ENCODE measurements at places on chromosomes 4 and X.

- DNase-seq, result no peak
Observed at GRCh38 chr4:95272036-95272435, 276.7 kb downstream of the UNC5C start.

DNA sequence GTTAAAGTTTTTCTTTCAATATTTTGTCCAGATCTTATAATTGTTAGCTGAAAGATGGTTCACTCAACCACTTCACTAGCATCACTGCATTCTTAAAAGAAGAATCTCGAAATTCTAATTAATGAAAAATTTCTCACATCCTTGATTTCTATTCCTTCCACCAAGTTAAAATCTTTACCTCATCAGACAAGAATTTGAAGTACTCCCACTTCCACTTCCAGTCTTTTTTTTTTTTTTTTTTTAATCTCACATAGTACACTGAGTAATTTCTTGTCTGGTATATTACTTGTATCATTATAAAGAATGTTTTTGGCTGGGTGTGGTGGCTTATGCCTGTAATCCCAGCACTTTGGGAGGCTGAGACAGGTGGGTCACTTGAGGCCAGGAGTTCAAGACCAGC lies 73.2 kb downstream of the FBXW7 start:
- no peak for DNase-seq

DNA sequence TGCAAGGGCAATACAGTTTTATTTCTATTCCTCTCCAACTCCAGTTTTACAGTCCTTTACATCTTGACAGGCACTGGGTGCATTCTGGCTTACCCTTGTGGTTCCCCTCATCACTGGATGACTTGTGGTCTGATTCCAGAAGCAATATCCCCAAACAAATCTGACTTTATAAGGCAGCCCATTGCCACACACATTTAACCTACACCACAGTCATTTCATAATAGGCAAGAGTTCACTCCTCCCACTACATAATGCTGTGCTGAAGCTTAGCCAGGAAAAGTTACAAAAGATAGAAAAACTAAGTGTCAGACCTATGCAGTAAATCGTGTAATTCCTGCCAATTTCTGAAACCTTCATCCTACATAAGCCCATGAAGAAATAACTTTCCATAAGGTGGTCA lies 82.9 kb upstream of the MID1IP1 start:
- no peak for DNase-seq

- no peak for DNase-seq
Observed at GRCh38 chr4:163610648-163611047, 116.2 kb downstream of the TMA16 start.

DNA sequence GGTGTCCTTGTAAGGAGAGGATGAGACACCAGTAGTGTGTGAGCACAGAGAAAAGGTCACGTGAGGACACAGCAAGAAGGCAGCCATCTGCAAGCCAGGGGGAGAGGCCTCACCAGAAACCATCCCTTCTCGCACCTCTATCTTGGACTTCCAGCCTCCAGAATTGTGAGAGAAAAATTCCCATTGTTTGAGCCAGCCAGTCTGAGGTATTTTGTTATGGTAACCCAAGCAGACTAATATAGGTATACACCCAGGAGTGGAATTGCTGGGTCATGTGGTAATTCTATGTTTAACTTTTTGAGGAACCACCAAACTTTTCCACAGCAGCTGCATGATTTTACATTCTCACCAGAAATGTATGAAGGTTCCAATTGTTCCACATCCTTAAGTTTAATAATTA lies 25.6 kb downstream of the ZDHHC9 start:
- no peak for DNase-seq

- no peak for DNase-seq
Observed at GRCh38 chr4:123244137-123244536, 152.5 kb upstream of the SPRY1 start.

GRCh38 chrX:15418707-15419181 lies 34.5 kb upstream of the VEGFD start:
- DNase-seq, result no peak

DNA sequence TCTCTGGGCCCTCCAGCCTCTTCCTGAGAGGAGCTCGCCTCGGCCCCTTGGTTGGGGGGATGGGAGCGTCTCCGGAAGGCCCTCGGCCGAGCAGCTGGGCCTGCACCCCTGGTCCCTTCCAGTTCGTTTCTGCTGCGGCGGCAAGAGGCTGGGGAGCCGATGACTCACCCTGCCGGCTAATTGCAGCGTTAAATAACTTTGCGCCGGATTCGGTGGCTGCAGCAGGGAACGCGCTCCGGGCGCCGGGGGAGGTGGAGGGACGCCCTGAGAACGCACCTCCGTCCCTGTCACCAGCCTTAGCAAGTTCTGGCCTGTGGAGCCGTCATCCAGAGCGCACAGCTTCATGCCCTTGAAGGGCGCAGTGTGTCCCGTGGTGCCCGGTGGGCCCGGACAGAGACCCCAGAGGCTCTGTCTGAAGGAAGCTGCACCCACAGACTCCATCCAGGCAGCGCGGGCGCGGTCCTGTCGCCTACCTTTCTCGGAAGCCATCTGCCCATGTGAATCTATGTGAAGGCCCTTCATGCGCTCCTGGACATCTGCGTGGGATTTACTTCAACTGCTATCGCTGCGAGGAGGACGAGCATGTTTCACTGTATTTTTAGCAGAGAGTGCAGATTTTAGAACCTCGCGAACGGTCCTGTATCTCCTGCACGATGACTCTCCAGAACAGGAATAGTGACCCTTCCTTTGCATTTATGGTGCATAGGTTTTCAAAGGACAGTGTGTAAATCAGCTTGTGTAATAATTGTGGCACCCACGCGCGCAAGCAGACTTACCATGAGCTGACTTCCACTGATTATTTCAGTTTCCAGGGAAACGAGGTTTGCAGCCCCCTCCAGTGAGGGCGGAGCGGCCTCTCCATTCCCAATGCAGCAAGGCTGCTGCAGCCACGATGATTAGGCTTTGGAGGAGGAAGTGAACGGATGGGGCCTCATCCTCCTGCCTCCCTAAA lies 1.7 kb upstream of the TMEM271 start:
- DNase-seq, result no peak

DNA sequence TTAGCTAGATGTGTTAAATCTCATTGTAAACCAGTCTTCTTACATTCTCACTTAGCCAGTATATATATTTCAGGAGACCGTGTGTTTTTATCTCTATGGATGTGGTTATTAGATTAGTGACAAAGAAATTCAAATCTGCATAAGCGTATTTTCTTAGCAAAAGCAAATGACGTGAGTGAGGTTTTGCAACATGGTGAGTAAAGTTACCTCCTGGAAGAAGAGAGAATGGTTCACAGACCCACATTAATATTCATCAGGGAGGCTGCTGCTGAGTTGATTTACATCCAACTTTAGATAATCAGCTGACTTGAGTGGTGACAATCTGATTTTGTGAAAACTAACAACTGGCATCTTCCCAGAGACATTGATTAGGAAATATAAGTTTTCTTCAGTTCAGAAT lies 589.9 kb upstream of the GALNT7 start:
- DNase-seq, result no peak

GRCh38 chr4:93841803-93842345 lies 13.3 kb downstream of the ATOH1 start:
- DNase-seq, result no peak

DNA sequence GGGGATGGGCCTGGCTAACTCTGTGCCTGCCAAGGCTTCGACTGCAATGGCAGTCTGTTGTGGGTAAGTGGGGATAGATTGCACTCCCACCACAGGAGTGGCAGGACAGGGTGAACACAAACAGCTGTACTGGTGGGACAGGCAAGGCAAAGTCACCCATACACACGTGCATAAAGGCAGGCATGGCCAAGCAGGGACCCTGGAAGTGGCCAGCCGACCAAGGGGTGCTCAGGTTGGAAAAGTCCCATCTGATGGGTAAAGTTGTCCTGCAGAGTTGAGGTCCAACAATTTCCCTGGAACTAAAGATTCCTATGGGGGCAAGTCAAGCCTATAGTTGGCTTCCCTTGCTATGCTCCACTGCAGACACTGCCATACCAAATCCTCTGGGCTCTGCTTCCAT lies 1961.9 kb upstream of the ADGRL3 start:
- no peak for DNase-seq

- no peak for DNase-seq
Observed at GRCh38 chr4:8558080-8558960, 21.9 kb upstream of the GPR78 start.

GRCh38 chr4:29908276-29908675 lies 811.9 kb upstream of the PCDH7 start:
- no peak for DNase-seq

- DNase-seq, result no peak
Observed at GRCh38 chr4:132866616-132867015, 282.5 kb upstream of the PCDH10 start.

DNA sequence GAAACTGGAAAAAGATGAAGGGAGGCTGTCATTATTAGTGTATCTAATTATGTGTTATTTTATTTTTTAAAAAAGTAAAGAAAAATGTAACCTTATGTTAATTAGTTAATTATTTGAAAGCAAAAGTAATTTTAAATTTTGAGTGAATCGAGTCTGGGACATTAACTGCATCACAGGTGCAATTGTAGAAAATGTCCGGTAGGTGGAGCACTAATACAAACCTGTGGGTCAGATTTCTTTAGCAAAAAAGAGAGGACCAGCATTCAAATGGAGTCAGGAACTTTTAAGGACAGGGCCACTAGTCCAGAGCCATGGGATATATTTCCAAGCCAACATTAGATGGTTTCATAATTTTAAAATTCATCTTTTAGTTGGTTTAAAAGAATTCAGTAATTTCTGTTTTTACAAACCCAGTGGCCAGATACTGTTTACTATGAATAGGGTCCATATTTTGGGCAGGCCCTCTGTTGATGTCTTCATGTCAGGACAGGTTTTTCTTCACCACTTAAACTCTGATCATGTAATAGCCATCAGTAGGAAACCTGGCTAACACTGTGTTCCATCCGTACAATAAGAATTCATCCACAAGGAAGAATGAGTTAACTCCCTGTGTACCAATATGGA lies 27.2 kb downstream of the BST1 start:
- DNase-seq, result peak; percentile 47

DNA sequence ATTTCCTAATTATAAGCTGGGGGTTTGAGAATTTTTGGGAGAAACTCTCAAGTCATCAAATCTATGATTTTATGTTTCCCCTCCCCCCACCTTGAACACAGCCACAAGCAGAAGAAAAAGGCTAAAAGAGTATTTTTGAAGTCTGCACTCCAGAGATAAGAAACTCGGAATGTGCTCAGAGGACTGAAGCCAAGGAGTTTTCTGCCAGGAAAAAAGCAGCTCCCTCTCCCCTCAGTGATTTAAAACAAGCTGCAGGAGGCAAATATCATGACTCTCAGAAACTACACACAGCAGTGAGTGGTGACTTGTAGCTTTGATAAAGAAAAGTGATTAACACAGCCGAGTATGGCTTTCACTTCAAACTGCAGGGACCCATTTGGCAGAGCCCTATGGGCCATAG lies 800.2 kb upstream of the FTHL17 start:
- no peak for DNase-seq

- DNase-seq, result no peak
Observed at GRCh38 chr4:40838742-40839141, 89.0 kb downstream of the NSUN7 start.

DNA sequence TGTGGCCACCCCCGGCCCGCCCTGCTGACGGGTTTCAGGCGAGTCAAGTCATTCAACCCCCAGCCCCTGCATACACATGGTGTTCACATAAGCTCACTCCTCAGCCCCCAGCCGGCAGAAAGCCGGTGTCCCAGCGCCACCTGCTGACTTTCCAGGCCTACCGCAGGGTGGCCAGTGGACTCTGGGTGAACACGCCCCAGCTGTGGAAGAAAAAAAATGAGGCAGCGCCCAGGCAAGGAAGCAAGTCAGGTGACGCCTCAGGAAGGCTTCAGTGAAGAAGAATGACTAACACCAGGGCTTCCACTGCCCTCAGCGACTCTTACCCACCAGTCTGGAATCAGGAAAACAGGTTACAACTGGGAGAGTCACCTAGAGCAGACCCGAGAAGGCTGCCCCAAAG lies 15.8 kb downstream of the BCAP31 start:
- no peak for DNase-seq

DNA sequence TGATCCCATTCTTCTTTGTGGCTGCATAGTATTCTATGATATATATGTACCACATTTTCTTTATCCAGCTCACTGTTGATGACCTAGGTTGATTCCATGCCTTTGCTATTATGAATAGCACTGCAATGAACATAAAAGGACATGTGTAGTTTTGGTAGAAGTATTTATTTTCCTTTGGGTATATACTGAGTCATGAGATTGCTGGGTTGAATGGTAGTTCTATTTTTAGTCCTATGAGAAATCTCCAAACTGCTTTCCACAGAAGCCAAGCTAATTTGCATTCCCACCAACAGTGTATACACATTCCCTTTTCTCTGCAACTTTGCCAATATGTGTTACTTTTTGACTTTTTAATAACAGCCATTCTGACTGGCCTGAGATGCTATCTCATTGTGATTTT lies 278.3 kb downstream of the PCDH18 start:
- no peak for DNase-seq

- DNase-seq, result no peak
Observed at GRCh38 chr4:104129243-104129642, 365.5 kb downstream of the CXXC4 start.

GRCh38 chrX:38268011-38268410 lies 47.3 kb upstream of the SRPX start:
- DNase-seq, result no peak

GRCh38 chr4:52202251-52202779 lies 151.2 kb downstream of the SPATA18 start:
- no peak for DNase-seq

- peak; percentile 8 for DNase-seq
Observed at GRCh38 chr4:106201373-106201772, 114.6 kb downstream of the TBCK start.

DNA sequence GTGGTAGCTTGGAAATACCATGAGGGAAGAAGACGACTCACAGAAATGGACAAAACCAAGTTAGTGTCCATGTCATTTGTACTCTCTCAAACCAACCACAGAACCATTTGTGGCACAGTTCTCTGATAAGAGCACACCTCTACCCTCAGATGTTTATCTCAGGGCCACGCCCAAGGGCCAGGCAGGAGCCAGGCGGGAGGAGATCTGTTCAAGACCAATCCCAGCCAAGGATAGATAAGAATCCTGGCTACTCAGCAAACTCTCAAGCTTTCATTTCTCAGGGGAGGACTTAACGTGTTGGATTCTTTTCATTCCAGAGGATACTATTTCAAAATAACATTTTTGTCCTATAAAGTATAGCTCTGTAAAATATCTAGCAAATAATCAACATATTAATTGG lies 95.0 kb downstream of the NYX start:
- DNase-seq, result no peak

- no peak for DNase-seq
Observed at GRCh38 chr4:142156256-142156655, 519.9 kb downstream of the IL15 start.

DNA sequence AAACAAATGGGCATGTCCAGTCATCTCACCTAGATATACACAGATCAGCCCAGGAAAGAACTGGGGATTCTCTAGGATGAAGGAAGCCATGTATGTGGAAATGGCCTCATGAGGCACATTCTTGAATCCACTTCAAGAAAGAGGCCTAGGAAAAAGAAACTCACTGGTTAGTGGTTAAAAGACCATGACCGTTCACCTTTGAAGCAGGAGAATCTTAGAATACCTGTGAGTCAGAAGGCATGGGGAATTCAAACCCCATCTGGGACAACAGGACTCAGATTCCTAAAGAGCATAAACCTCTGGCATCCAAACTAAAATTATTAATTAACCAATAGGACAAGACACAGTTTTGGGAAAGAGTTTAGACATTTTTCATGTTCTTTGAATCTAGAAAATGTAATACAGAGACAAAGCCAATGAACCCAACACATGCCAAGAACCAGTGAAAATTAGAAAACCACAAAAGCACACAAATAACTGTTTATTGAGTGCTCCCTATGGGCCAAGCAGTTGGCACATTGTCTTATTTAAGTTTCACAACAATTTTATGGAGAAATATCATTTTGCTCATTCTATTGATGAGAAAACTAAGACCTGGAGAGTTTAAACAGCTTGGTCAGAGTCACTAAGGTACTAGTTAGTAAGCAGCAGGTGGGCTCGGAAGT lies 97.5 kb downstream of the NPNT start:
- DNase-seq, result no peak

Measured in NCI-H1092 treated with DMSO at 0.1 percent for 48 hours (cell line).